ENCODE measurements at places on chromosomes 5 and 9. TPM values are rescaled to one million over a fixed set of nuclear protein-coding genes. Genes with fewer than 3 reads are reported as not detected.

Gene HMMR
- total RNA-seq, result 0.14 TPM

GRCh38 chr9:94655739-94656138 is 16.4 kb upstream of the FBP1 start:
- no peak for DNase-seq

- DNase-seq, result no peak
These were observed 248.9 kb downstream of the ADGRV1 start for GRCh38 chr5:90807496-90807895.

Gene FOXD4L3
- not detected for total RNA-seq

- no peak for DNase-seq
These were observed 58.8 kb upstream of the TMEM171 start for GRCh38 chr5:73061593-73061992.

Gene SLCO6A1
- total RNA-seq, result not detected

- DNase-seq, result no peak
These were observed 51.9 kb upstream of the NEK6 start for GRCh38 chr9:124205686-124206352.

DNA sequence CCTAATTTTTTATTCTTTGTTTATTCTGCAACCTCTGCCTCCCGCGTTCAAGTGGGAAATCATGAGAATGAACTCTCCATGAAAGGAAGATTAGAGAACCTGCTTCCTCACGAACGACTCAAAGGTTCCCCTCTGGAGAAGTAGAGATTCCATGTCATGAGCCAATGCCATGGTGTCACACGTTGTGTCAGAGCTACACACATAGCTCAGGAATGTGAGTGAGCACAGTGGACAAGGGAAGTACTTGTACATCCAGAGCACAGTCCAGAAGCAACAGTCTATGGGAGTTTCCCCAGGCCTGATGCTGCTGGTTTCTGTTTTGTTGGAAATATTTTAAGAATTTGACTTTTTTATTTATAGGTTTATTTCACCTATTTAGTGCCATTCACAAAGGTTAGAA is 26.8 kb upstream of the PPP2CA start:
- DNase-seq, result no peak

Gene PLAC8L1
- total RNA-seq, result 0.43 TPM

GRCh38 chr9:1881708-1882295 is 133.3 kb upstream of the SMARCA2 start:
- no peak for DNase-seq

Gene P4HA2
- 33.2 TPM for total RNA-seq

- peak; percentile 26 for DNase-seq
These were observed 180.1 kb downstream of the MACROH2A1 start for GRCh38 chr5:135218790-135219568.

Gene ANKRD20A1
- total RNA-seq, result 2.2 TPM

GRCh38 chr5:118863345-118863744 is 125.0 kb downstream of the DTWD2 start:
- no peak for DNase-seq

- DNase-seq, result no peak
These were observed 373 bp upstream of the PHYKPL start for GRCh38 chr5:178232920-178233429.

DNA sequence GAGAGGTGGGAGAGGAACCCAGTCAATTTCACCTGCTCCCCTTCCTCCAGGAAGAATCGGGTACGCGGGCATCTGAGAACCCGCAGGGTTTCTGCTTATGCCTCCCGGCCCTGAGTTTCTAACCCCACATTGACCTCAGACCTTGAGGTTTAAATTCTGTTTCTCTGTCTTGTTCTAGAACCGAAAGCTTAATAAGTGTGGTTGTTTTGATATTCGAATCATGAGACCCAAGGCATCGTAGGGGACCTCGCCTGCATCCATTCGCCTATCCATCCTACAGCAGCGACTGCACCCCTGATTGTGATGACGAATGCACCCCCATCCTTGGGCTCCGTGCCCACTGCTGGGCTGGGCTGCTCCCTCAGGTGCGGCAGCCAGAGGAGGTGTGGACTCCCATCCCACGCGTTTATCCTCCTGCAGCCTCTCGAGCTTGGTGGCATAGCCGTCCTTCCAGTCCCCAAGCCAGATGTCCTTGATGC is 80.8 kb upstream of the IER5L start:
- peak; percentile 79 for DNase-seq

GRCh38 chr5:161544350-161544765 is 2.2 kb downstream of the GABRB2 start:
- DNase-seq, result no peak

Gene CCDC187
- not detected for total RNA-seq

Gene IFNA14
- total RNA-seq, result not detected

DNA sequence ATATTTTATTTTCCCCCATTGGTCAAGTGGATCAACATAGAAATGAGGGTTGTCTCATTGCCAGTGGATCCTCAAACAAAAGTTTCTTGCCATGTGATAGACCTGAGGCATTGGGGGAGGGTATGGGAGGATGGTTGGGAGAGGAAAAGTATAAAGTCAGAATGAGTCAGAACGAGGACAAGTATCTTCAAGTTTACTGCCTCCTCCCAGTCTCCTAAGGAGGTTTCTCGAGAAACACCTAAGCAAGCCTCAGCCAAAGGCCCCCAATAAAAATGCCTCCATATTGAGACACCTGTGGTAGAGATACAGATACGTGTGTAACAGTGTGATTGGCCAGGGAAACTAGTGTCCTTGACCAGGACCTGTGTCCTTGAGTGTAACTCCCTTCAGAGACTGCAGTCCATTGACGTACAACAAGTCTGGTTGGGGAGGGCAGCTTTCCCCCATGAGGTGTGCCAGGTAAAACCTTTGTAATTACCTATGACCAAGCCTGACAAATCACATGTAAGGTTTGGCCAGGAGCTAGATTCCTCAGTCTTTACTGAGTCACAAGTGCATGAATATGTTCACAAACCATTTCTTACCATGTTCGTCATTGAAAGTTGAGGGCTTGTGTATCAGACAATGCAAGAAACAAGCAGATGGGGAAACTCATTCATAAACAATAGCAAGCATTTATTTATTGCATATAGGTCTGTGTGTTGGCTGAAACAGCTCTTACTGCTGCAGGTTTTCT is 198.6 kb upstream of the SH3GL2 start:
- DNase-seq, result no peak

Gene CDH9
- not detected for total RNA-seq

DNA sequence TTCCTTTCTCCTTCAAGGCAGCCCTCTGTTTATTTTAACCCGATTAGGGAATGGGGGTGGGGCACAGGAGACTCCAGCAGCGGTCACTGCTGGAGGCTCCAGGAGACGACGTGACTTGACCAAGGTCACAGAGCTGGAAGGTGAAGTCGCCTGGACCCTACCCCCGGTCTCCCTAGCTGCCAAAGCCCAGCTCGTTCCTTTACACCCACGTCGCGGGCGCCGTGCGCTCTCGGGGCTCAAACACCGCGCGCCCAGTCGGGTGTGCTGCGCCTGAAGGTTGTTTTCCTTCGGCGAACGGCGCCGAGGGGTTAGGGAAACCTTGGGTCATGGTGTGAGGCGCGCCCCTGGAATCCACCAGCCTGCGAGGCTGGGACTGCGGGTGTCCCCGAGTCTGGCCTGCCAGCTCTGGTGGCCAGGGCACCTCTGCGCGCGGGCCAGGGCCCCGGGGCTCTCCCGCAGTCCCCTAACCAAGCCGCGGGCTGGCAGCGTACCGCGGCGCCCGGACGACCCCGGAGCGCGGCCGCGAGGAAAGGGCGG is 747 bp upstream of the UNC5A start:
- DNase-seq, result no peak

DNA sequence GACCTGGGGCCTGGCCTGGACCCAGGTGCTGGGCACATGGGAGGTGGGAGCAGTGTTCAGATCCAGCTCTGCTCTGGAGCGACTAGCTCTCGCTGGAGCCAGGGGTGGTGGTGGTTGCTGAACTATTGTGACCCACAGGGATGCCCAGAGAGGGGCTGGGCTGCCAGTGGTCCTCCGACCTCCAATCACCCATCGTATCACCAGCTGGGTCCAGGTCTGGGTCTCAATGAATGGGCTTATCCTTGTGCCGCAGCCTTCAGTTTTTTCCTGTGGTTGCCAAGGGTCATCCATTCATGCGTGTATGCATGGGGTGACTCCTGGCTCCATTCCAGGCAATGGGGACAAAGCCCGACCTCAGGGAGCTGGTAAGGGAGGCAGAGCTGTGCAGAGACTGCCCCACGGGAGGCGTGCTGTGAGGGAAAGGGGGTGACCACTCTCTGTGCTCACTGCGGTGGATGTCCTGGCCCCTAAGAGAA is 68.6 kb upstream of the RNF130 start:
- peak; percentile 73 for DNase-seq

Gene GABRB2
- 0.86 TPM for total RNA-seq

DNA sequence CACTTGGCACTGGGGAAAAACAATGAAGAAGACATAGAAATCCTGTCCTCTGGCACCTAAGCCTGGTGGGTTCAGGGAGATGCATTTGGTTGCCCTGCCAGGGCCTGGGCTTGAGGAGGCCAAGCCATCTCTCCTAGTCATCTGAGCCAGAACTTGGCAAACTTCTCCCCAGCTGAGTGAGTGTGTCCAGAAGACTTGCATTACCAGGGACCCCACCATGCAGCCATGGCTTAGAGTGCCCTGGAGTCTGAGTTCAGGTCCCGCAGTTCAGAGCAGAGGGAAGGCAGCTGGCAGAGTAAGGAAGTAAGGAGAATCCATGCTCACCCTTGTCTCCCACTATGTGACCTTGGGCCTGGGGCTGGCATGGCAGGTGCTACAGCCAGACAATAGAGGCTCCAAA is 37.4 kb upstream of the FCN1 start:
- peak; percentile 35 for DNase-seq

Data from posterior vena cava (tissue), 2 donors.